ENCODE measurements at places on chromosomes 5 and 9.

- DNase-seq, result no peak
Observed at GRCh38 chr9:117709936-117710335, 5.7 kb downstream of the TLR4 start.

DNA sequence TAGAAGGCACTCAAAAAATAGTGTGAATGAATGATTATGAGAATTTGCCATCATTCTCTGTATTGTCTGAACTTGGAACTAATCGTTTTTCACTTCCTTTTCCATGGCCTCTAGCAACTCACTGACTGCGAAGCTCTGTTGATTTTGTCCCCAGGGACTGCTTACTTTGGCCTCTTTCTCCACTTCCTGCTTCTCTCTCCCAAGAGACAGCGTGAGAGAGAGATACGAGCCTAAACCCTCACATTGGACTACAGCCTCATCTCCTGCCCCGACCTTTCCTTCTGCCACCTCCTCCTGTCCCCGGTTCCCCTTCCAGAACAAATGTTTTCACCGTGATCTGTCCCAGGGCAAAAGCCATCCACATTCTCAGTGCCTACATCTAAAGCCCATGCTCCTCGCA lies 300.8 kb upstream of the PANK3 start:
- DNase-seq, result no peak

GRCh38 chr9:100626949-100627348 lies 49.1 kb downstream of the CAVIN4 start:
- DNase-seq, result no peak

- DNase-seq, result no peak
Observed at GRCh38 chr9:116007824-116008223, 145.8 kb upstream of the PAPPA start.

GRCh38 chr5:73230264-73231245 lies 57.6 kb downstream of the TMEM174 start:
- DNase-seq, result no peak

DNA sequence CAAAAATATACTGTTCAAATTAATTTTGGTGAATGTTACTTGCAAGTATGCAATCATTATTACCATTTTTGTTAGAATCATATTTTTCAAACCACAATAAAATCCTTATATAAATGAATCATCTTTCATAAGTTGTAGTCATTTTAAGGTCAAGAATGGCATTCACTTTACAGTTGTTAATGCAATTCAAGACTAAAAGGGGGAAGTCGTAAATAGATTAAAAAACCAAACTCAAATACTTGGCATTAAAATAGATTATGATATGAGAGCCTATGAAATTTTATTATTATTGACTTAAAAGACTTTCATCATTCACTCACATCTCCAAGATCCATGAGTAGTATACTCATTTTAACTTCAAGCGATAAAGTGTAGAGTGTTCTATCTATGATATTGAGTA lies 11.6 kb downstream of the CDH9 start:
- DNase-seq, result no peak

- DNase-seq, result no peak
Observed at GRCh38 chr5:167264348-167264747, 1027.1 kb upstream of the WWC1 start.

DNA sequence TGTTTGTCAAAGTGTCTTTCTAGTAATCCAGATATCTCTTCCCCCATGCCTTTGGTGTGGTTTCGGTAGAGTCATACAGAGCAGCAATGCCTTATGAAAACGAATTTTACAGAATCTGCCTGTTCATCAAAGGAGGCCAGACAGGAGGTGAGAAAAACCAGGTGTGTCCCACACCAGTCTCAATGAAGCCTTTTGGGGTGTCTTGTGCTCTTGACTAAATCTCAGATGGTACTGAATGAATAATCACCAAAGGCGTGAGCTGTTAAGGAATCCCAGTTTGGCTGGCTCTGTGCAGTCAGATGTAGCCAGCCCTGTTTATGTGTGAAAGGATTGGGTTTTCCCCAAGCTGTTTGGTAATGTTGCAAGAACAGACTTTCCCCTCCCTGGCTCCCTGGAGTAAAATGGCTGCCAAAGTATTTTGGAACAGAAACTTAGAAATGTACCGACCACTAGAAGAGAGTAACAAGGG lies 70.8 kb upstream of the CDKN2B start:
- DNase-seq, result peak; percentile 96

DNA sequence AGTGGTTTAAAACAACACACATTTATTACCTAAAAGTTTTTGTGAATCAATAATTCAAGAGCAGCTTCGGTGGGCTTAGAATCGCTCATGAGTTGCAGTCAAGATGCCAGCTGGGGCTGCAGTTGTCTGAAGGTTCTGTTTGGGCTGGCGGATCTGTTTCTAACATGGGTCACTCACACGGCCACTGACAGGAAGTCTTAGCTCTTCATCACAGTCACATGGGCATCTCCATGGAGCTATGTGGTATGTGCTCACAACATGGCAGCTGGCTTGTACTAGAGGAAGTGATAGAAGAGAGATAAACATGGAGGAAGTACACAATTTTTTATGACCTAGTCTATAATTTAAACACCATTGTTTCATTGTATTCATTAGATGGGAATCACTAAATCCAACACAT lies 11.2 kb downstream of the KLHL9 start:
- no peak for DNase-seq

DNA sequence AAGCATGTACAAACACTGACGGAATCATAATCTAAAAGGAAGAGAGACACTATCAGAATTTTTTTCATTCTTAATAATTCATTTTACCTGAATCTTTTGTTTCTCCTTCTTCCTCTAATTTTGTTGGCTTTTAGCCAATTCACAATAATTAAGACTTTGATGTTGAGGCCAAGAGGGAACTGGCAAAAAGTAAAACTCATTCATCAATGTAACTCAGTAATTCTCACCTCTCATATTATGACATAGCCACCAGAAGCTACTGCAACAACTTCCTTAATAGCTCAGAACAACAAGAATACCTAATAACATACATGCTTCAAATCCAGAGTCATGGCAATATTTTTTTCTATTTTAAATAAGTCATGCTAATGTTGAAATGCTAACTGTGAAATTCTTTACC lies 64.5 kb downstream of the MCTP1 start:
- no peak for DNase-seq

GRCh38 chr5:73918791-73919221 lies 292.8 kb downstream of the ARHGEF28 start:
- DNase-seq, result no peak

- no peak for DNase-seq
Observed at GRCh38 chr5:305050-305449, 16.5 kb upstream of the AHRR start.

DNA sequence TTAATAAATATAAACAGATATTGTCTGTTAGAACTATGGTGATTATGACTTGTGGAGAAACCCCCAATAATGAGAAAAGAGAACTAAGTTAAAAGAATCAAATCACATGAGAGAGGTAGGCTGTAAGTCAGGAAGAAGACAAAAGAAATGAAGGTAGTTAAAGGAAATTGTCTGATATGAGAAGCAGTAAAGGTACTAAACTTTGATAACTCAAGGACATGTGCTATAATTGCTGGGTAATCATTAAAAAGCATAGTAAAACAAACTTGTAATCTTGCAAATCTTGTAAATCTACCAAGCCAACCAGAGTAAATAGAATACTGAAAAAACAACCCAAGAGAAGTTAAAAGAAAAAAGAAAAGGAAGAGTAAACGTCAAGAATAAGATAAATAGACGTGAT lies 207.0 kb upstream of the CTNND2 start:
- no peak for DNase-seq

DNA sequence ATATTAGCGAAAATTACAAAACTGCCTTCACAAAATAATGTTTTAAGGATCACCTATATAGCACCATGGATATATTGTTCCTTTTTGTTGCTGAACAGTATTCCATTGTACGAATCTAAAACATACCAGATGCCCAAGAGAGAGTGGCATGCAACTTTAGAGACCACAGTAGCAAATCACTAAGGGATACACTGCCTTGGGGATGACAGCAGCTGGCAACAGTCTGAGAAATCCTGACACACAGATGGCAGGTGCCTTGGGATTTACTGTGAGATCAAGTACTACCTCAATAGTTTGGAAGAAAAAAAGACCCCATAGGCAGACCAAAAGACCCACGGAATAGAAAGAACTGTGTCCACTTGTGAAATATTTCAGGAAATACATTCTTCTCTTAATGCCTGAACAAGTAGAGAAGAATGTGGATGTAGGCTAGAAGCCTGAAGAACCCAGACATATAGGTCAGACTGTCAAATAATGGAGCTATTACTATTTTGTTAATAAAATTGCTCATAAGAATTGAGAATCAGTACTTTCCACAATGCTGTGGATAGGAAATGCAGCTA lies 53.4 kb downstream of the PLPP1 start:
- no peak for DNase-seq

GRCh38 chr9:128635266-128636023 lies 21.2 kb downstream of the DYNC2I2 start:
- peak; percentile 97 for DNase-seq

GRCh38 chr9:27387722-27388121 lies 90.8 kb upstream of the EQTN start:
- DNase-seq, result no peak

DNA sequence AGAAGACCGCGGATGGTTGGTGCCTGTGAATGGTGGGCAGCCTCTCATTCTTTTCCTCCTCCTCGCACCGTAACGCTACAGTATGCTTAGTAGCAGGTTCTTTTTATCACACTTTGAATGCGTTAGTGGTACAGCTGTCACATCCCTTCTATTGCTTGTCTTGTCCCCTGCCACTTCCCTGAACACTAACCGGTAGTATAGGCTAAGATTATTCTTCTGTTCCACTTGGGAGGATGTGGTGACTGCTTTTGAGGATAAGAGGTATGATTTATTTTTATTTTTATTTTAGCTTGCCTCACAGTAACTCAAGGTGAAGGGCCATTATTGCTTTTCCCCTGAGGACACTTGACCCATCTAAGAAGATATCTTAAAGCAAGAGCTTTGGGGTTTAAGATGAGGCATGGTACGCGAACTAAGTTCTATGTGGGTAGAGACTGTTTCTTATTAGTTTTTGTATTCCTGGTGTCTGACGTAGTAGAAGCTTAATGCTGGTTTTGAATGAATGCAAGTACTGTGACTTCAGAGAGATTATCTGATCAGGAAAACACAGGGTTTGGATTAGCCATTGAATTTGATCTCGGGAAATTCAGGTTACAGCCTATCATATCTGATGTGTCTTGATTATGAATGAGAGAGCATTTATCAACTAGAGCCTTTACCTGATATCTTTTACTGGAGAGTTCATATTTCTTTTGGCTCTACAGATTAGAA lies 951 bp downstream of the UNC13B start:
- DNase-seq, result no peak

DNA sequence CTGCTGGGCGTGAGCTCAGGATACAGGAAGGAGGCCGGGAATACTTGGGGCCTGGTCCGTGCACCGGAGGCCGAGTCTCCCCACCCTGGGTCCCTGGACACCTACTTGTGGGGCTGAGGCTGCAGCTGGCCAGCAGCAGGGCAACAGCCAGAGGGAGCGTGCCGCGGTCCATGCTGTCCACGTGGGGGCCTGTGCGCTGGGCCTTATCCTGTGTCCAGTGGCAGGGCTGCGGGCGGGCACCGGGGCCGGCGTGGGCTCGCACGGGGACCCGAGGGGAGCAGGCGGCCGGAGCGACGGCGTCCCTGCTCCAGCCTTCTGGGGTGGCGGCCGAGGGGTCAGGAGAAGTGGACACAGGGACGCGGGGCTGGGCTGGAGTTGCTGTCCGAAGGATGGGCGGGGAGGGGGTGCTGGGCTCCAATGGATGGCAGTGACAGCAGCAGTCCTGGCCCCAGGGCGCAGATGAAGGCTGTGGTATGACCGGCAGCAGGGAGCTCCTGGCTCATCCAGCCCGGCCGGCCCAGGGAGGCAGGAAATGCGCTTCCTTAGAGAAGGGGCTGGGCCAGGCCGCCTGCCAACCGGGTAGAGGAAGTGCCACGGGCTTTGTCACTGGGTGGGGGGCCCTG lies at the start of gene ENG:
Gene ENG (minus strand): TSS at position 475 of the 623 bp plus-strand sequence. CDS start 303 bp downstream, at position 172.
- peak; percentile 53 for DNase-seq

- DNase-seq, result peak; percentile 60
Observed at GRCh38 chr5:157459715-157460599, at the start of gene NIPAL4. NIPAL4 (plus strand) TSS chr5:157460213; CDS start chr5:157460321, 108 bp downstream.

- DNase-seq, result no peak
Observed at GRCh38 chr9:123871781-123872180, 58.1 kb downstream of the DENND1A start.

DNA sequence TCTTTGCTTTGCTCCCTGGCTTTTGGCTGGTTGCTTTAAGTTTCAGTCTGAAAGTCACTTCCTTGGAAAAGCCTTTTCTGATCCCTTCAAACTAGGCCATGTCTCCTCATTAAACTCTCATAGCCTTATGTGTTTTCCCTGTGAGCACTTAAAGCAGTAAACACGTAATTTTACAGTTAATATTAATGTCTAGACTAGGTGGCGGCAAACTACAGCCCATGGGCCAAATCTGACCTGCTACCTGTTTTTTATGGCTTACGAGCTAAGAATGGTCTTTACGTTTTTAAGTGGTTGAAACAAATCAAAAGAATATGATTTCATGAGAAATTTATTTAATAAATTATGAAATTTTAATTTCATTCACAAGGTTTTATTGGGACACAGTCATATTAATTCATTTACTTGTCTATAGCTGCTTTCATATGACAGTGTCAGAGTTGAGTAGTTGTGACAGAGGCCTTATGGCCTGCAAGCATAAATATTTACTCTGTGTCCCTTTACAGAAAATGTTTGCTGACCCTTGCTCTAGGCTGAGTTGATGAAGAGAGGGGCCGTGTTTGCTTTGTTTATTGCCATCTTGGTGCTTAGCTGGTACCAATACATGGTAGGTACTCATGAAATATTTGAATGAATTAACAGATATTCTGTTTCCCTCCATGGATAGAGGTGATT lies 7.4 kb downstream of the SLC44A1 start:
- DNase-seq, result no peak

- DNase-seq, result peak; percentile 73
Observed at GRCh38 chr5:6745706-6746222, 32.5 kb downstream of the TENT4A start.

- no peak for DNase-seq
Observed at GRCh38 chr5:158378931-158379330, 520.0 kb upstream of the CLINT1 start.

Measured in epithelial cell of esophagus (primary cell).